Stomach (tissue), 19 donors: ENCODE measurements at places on chromosomes 5 and 9. TPM values are rescaled to one million over a fixed set of nuclear protein-coding genes. Genes with fewer than 3 reads are reported as not detected.
A peak's percentile ranks its signal among the peaks of the same experiment; 100 is the strongest.

DNA sequence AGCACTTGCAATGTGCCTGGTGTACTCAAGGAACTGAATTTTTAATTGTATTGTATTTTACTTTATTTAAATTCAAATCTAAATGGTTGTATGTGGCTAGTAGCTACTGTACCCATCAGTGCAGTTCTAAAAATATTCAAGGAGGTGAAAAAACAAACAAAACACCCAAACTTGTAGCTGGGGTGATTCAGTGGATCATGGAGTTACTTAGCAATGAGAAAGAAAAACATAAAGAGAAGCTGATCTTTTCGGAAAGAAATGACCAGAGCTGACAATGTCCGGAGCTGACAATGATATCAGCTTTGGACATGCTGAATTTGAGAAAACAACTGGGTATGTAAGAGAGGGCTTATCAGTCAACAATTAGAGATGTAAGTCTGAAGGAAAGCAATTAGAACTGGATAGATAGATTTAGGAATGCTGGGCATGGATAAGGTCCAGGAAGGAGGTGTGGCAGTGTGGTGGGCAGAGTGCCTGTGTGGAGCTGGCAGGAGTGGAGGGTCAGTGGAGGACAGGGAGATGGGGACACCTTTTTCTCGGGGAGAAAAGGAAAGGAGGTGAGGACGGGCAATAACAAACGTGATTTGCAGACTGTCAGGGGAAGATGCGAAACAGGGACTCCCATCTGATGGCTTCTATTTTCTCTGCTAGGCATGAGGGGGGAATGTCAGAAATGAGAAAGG, 113.2 kb downstream of the DCP2 start:
- DNase-seq, result no peak

DNA sequence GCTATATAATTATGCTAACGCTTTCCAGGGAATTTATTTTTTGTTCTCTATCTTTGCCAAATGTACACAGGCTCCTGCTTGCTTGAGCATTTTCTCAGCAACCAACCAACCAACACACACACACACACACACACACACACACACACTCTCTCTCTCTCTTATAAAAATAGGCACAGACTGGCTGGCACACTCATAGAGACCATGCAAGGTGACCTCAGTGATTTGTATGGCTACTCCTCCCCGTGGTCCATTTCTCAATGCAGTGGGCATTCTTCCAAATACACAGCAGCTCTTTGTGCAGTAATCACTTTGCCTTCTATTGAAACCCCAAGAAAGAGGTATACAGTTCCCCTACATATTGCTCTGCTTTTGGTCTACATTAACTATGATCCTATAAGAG, 416.0 kb downstream of the MAN2A1 start:
- peak; percentile 60 for DNase-seq

DNA sequence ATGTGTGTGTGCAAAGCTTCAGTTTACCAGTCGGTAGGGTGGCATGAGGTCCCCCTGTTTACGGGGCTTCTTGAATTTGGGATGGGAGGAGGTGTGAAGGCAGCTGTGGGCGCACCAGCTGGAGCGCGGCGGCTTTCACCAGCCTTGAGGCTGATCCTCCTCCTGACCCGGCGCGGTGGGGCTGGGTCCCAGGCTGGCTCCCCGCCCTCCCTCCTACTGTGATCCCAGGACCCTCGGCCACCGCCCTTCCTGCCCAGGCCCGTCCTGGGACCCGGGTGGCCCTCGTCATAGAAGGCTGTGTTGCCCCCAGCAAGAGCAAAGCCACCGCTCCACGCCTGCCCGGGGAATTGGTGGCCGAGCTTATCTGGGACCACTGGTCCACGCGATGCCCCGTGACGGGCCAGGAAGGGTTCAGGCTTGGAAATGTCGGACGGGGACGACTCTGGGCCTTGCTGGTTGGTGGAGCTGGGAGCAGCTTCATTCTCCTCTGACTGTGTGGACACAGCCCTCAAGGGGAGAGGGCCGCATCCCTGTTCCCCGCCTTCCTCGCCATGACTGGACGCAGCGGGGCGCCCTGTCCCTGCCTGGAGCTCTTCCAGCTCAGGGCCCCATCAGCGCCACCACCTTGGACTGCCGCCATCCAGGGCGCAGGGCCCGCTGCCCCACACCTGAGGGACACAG, 271.1 kb upstream of the IRX1 start:
- no peak for DNase-seq

GTF3C4 gene
- 10.4 TPM for total RNA-seq

TNFSF15 gene
- 12.3 TPM for total RNA-seq
